ENCODE measurements at places on chromosomes 5 and 9.

- DNase-seq, result no peak
These were observed 19.3 kb downstream of the BRD9 start for GRCh38 chr5:873328-873727.

DNA sequence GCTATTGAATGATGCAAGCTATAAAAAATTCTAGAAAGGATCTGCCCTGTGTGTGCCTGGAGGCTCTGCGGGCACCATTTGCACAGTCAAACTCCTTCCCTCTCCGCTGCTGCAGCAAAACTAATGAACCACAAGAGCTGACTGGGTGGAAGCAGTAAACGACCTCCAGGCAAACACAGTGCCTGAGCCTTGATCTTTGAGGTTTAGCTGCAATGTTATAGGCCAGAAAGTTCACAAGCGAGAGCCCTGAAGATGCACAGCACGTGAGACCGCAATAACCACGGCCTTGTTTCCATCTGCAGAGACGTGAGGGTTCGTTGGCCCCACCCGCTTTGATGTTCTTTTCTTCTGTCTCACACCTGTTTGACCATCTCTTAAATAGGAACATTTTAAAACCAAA is 69.2 kb upstream of the S1PR3 start:
- DNase-seq, result peak; percentile 83

- DNase-seq, result no peak
These were observed 236.1 kb upstream of the CDH12 start for GRCh38 chr5:23089286-23089685.

- no peak for DNase-seq
These were observed 86.3 kb downstream of the TLE1 start for GRCh38 chr9:81602887-81603680.

DNA sequence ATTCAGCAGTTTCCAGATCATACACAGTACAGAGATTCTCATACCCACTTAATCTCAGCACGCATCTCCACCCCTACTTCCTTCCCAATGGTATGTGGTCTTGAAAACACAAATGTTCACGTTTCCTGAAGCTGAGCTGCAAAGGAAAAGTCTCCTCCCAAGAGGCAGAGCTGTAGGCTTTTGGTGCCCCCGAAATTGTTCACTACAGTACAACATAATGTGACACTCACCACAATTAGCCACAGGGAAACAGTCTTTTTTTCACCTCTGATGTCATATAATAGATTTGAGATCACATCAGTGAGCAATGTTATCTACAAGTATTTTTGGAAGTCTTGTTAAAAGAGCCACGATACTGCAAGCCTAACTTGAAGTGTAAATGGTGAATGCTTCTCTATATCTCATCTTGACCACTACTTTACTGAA is 40.2 kb downstream of the NFIB start:
- DNase-seq, result no peak

- DNase-seq, result peak; percentile 49
These were observed 54.8 kb upstream of the CDKN2AIPNL start for GRCh38 chr5:134466241-134467069.

DNA sequence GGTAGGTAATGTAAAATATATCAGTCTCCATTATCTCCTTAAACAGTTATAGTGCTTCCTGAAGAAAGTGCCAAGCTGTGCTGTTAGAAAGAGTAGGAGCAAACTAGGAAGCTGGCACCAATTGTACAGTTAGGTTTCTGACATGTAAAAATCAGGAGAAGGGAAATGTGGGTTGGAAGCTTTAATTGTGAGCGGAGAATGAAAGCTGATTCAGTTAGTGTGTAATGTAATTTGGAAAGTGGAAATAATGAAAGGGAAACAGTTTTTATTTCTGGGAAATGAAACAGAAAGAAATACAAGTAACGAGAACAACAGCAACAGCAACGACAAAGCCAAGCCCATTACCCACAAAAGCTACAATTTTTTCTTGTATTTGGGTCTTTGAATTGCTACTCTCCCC is 48.8 kb upstream of the JAK2 start:
- DNase-seq, result peak; percentile 69

GRCh38 chr5:83306572-83307241 is 164.8 kb upstream of the VCAN start:
- peak; percentile 67 for DNase-seq

- peak; percentile 1 for DNase-seq
These were observed 1.9 kb upstream of the ANKRD18A start for GRCh38 chr9:38622288-38622674.

DNA sequence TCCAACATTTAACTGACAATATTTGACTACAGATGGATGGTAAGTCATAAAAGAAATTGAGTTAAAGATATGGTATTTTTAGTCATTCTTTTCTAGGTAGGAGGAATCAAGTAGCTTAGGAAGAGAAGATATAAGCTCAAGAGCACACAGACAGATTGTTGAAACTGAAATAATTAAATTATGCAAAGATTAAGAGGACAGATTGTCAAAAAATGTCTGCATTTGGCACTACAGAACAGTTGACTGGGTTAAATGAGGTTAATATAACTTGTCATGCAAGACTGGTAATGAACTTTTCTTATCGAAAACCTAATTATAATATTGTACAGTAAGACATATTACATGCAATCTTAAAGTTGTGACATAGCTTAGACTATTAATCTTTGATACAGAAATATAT is 36.3 kb upstream of the TRPM3 start:
- DNase-seq, result no peak

DNA sequence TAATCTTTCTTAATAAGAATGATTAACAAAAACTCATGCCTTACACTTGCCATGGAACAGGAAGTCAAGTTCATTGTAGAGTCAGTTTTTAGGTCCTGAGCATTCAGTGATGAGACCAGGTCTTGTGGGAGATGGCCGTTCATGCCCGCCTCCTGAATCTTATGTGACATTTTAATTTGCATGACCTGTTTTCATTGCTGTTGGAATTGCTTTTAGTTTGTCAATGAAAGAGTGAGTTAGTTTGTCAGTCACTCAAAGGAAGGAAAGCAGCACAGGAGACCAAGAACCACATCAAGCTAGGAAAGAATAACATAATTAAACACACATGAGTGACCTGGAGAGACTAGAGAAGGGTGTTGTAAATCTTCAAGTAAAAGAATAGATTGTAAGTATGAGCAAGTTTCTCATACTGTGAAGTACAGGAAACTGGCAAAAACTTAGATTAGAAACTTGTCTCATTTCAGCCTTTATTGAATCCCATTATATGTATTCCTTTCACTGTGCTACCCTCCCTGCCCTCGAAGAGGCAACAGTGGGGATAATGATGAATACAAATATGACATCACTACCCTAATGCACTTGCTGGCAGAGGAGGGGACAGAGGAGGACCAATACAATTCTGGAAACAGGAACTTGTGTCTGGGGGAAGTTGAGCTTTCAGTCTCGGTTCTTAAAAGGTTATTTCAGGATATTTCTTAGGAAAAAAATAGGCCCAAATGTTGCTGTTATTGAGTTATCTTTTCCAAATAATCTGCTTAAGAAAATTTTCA is 64.3 kb upstream of the C6 start:
- no peak for DNase-seq

GRCh38 chr9:136012651-136013050 is 51.5 kb upstream of the UBAC1 start:
- DNase-seq, result no peak

DNA sequence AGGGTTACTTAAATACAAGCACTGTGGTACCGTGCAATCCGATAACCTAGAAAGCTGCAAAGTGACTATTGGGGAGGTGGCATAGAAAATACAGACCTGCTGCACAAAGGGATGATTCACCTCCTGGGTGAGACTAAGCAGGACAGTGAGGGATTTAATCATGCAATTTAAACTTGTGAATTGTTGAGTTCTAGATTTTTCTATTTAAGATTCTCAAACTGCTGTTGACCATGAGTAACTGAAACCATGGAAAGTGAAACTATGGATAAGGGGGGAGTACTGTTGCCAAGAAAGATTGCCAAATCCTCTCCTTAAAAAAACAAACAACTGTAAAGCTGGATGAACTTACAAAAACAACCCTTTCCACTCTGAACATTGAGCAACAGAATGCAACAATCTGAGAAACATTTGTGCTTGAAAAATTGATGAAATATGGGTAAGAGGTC is 61.5 kb upstream of the NUDT12 start:
- DNase-seq, result no peak

- no peak for DNase-seq
These were observed 225.7 kb downstream of the FRMD3 start for GRCh38 chr9:83312537-83312936.

DNA sequence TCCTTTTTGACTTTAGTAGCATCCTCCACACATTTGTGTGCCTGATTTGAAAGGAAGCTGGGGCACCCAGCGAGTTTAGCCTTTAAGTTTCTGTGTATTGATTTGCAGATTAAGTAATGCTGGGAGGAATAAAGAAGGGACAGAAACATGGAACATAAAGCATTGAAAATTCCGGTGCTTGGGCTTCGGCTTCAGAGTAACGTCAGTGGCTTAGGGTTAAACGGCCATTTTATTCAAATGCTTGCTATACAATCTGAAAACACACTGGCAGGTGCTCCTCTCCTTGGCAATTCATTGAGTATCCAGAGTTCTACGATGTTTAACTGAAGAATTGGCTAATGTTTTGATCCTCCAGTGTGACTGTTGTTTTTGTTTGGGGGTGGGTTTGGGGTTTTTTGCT is 58.0 kb upstream of the FSD1L start:
- DNase-seq, result no peak

GRCh38 chr5:141867139-141867538 is 11.1 kb downstream of the PCDH1 start:
- no peak for DNase-seq

GRCh38 chr5:126284977-126285696 is 138.1 kb upstream of the GRAMD2B start:
- no peak for DNase-seq

DNA sequence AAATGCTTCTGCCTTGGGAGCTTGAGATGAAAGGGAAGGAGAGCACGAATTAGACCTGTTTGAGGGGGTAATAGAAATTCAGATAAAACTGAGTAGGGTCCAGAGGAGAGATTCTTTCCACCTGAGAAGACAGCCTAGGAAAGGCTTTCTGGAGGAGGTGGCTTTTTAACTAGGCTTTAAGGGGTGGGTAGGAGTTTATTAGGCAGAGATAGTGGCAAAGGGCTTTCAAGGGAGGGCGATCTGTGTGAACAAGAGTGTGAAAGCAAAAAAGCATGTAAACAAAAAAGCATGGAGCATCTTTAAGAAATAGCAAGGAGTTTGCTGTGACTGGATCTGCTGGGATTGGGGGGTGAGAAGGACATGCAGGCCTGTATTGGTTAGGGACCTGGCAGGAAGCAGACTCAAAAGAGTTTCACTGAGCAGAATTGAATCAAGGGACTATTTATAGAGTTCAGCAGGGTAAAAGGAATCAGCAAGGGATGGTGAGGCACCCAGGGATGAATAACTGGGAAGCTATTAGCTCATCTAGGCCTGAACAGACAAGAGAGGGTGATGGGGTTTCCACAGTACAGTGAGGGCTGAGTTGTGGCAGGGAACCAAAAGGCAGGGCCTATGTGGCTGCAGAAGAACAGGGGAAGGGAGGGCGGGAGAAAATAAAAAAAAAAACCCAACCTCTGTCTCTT is 18.8 kb downstream of the SLC1A1 start:
- DNase-seq, result no peak

- no peak for DNase-seq
These were observed 128.7 kb downstream of the NIPBL start for GRCh38 chr5:37005252-37005651.

DNA sequence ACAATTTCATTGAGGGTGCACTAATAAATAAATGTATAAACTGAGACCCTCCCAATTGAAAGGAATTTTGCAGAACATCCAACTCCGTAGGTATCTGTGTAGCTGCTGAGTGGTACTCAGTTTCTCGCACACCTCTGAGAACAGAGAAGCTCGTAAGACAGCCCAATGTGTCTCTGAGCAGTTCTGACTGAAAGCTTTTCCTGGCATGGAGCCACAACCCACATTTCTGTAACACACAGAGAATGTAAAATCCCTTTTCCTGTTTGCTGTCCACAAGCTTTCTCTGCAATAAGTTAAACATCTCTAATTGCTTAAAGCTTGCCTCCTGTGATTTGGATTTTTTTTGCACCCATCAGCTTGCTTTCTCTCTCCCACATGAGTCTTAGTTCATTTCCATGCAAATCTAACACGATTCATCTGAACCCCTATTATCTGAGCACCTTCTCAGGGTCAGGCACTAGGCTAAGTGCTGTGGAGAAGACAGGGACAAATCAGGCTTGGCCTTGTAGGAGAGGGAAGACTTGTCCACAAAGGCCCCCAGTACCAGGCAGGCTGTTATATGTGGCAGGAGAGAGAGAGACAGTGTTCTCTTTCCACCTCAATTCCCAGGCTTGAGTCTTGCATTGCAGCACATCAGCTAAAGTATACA is 44.2 kb upstream of the COL15A1 start:
- DNase-seq, result no peak

DNA sequence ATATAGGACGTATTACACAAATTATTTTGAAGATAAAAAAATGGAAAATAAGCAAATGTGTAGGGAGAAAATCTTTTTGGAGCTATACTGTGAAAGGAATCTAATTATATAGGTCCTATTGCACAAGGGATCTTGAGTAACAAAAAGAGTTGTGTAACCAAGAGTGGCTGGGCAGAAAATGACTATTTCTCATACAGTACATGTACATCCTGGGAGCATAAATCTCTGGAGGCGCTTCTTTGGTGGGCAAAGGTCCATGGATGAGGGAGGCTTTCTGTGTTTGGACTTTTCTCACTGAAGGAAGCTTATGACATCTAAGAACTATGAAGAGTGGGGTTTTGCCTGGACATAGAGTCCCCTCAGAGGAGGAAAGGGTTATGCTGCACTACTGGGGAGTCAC is 29.8 kb downstream of the ANKS6 start:
- DNase-seq, result no peak

DNA sequence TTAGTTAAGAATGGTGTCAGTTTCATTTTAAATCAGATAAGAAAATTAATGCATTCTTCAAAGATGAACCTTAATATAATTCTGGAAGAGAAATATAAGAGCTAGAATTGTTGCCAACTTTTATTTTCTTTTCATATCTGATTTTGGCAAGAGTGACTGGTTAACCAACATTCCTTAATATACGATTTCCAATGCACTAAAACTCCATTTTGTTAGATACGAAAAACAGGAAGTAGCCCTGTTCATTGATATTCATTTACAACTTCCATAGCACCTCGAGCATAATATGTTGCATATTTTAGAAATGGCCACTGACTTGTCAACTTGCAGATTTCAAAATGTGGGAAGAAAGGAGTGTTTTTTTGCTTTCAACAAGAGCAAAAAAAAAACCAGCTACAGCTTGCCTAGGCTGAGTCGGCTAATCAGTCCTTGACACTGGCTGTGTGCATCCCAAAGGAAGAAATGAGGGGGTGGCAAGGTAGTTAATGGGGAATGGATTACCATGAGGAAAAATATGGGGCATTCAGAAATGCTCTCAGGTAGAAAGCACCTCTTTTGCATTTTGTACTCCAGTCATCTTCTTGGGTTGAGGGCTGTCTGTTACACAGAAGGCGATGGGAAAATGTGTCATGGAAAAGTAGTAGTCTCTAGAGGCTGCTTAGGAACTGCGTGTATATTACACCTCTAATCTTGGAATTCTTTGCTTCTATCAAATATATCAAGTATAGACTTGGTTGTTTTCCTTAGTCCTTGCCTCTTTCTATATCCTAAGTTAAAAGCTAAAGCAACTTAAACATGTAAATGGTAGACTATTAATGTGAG is 3.9 kb downstream of the MAP3K1 start:
- no peak for DNase-seq
